ENCODE measurements at places on chromosomes 4 and X. TPM values are rescaled to one million over a fixed set of nuclear protein-coding genes. Genes with fewer than 3 reads are reported as not detected.

- no peaks in the 10 kb centered on the region for H3K4me1 ChIP-seq
- H3K4me3 ChIP-seq: no peak overlapping the region
- no peaks in the 10 kb centered on the region for H3K36me3 ChIP-seq
- H3K27ac ChIP-seq: no peak overlapping the region
- no peak for DNase-seq
- H3K27me3 ChIP-seq: no peaks in the 10 kb centered on the region
These were observed 71.7 kb downstream of the IRS4 start for GRCh38 chrX:108664701-108665100.

The FAM236A gene
- not detected for total RNA-seq

DNA sequence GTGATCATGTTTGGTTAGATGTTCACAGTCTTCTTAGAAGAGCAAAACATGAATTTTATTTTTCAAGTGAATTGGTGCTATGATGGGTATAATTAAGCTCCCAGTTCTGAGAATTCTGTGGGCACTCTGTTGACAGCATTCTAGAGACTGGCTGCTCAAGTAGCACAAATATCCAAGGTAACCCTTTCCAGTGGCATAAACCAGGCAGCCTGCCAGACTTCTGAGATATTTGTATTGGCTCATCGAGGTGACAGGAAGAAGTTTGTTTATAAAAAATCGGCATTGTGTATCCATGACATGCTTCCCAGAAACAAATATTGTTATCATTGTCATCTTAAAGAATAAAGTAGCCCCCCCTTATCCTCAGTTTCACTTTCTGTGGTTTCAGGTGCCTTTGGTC, 28.3 kb downstream of the LANCL3 start:
- H3K36me3 ChIP-seq: no peaks in the 10 kb centered on the region
- peaks cover 2% of the 10 kb centered on the region for H3K27me3 ChIP-seq

The RAB41 gene
- total RNA-seq: not detected

The PFKFB1 gene
- total RNA-seq: 0.81 TPM

The HSFX1 gene
- 0.33 TPM for total RNA-seq

GRCh38 chrX:2497961-2498780, 2.6 kb downstream of the DHRSX start:
- H3K27me3 ChIP-seq: no peaks in the 10 kb centered on the region
- H3K27ac ChIP-seq: peak overlapping the region; percentile 35
- no peak for DNase-seq
- peaks cover 14% of the 10 kb centered on the region for H3K4me1 ChIP-seq

DNA sequence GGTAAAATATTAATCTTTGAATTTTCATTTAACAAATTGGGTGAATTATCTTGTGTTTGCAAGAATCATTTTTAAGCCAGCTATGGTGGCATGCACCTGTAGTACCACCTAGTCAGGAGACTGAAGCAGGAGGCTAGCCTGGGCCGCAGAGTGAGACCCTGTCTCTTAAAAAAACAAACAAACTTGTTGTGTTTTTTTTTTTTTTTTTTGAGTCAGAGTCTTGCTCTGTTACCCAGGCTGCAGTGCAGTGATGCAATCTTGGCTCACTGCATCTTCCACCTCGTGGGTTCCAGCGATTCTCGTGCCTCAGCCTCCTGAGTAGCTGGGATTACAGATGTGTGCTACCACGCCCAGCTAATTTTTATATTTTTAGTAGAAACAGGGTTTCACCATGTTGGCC, 2.2 kb downstream of the TXLNG start:
- H3K4me3 ChIP-seq: no peak overlapping the region
- no peak overlapping the region for H3K27ac ChIP-seq
- peaks cover 15% of the 10 kb centered on the region for H3K4me1 ChIP-seq
- H3K36me3 ChIP-seq: no peaks in the 10 kb centered on the region

- no peak overlapping the region for H3K4me3 ChIP-seq
- no peaks in the 10 kb centered on the region for H3K4me1 ChIP-seq
- no peaks in the 10 kb centered on the region for H3K27me3 ChIP-seq
- H3K27ac ChIP-seq: no peak overlapping the region
- H3K36me3 ChIP-seq: no peaks in the 10 kb centered on the region
These were observed 460.5 kb upstream of the CNKSR2 start for GRCh38 chrX:20913760-20914159.

GRCh38 chr4:38387348-38387747, 276.7 kb upstream of the KLF3 start:
- H3K27ac ChIP-seq: no peak overlapping the region
- no peak overlapping the region for H3K4me3 ChIP-seq
- H3K4me1 ChIP-seq: peaks cover 9% of the 10 kb centered on the region
- H3K27me3 ChIP-seq: no peaks in the 10 kb centered on the region
- peaks cover 24% of the 10 kb centered on the region for H3K36me3 ChIP-seq

DNA sequence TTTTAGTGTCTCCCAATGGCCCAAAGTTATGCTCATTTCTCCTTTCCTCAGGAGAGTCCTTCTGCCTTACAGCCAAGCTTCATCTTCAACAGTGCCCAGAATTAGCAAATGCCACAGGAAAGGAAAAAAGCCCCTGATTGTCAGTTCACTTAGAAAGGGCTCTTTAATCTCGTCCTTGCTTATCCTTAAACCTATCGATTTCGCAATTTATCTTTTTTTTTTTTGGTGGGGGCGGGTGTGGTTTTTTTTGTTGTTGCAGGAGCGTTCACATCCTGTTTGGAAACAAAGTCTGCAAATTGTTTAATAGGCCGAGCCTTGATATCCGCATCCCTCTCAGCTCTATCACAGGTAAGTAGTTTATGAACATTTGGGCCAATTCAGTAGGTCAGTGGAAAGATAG, 20.2 kb downstream of the TRPC5OS start:
- H3K4me3 ChIP-seq: no peak overlapping the region
- no peaks in the 10 kb centered on the region for H3K4me1 ChIP-seq
- no peak overlapping the region for H3K27ac ChIP-seq
- peaks cover 15% of the 10 kb centered on the region for H3K27me3 ChIP-seq
- DNase-seq: no peak
- no peaks in the 10 kb centered on the region for H3K36me3 ChIP-seq

The SLC9B1 gene
- 0.43 TPM for total RNA-seq
